ENCODE measurements at places on chromosomes 1 and 21.

- DNase-seq = no peak
Measured at GRCh38 chr1:50476800-50477199, 53.6 kb upstream of the DMRTA2 start.

- DNase-seq = peak; percentile 41
Measured at GRCh38 chr1:218339267-218339831, 5.8 kb upstream of the TGFB2 start.

DNA sequence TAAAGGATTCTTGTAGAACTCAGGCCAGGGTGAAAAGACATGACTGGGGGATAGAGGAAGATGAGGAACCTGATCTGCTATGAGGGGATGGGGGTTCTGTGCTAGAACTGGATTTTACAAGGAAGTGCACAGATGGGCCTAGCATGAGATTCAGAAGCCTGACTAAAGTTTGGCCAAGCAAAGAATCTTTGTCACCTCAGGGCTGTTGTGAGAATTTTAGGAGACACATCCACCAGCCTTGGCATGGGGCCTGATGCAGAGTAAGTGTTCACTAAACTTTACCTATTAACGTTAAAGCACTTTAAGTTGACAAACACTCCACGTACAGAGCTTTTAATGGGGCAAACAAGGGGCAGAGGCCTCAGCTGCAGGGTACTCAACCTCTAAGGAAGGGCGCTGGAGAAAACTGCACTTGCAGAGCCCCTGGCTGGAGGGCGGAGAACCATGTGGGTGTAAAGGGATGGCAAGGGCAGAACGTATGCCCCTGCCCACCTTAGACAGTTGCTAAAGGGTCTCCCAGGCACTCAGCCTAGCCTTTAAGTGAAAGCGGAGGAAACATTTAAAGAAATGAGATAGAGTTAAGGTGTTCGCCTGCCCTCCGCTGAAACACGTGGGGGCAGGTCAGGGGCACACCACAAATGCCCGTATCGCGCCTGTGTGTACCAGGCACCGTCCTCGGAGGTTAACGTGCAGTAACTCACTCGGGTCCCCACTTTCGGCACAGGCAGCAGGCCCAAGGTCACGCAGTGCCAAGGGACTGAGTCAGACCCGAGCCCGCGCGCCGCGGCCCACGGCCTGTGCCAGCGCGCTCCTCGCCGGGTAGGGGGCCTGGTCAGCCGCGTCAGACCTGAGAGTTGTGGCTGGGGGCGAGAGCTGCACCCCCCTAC, 990 bp upstream of the MRPS6 start:
- no peak for DNase-seq

GRCh38 chr1:205319081-205320018, 2.2 kb downstream of the NUAK2 start:
- peak; percentile 68 for DNase-seq

- no peak for DNase-seq
Measured at GRCh38 chr1:48558366-48558765, 86.4 kb upstream of the SPATA6 start.

GRCh38 chr1:164622068-164622845, 63.3 kb downstream of the PBX1 start:
- DNase-seq = no peak

DNA sequence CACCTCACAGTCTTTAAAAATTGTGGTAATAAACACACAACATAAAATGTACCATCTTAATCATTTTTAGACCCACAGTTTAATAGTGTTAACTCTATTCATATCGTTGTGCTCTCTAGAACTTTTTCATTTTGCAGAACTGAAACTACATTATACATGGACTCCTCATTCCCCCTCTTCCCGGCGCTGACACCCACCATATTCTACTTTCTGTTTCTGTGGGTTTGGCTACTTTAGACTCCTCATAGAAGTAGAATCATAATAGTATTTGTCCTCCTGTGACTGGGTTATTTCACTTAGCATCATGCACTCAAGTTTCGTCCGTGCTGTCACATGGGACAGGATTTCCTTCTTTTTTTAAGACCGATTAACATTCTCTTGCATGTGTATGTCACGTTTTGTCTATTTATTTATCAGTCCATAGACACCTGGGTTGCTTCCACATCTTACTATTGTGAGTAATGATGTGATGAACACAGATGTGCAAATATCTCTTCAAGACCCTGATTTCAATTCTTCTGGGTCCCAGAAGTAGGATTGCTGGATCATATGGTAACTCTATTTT, 62.9 kb upstream of the TMPRSS2 start:
- DNase-seq = no peak

DNA sequence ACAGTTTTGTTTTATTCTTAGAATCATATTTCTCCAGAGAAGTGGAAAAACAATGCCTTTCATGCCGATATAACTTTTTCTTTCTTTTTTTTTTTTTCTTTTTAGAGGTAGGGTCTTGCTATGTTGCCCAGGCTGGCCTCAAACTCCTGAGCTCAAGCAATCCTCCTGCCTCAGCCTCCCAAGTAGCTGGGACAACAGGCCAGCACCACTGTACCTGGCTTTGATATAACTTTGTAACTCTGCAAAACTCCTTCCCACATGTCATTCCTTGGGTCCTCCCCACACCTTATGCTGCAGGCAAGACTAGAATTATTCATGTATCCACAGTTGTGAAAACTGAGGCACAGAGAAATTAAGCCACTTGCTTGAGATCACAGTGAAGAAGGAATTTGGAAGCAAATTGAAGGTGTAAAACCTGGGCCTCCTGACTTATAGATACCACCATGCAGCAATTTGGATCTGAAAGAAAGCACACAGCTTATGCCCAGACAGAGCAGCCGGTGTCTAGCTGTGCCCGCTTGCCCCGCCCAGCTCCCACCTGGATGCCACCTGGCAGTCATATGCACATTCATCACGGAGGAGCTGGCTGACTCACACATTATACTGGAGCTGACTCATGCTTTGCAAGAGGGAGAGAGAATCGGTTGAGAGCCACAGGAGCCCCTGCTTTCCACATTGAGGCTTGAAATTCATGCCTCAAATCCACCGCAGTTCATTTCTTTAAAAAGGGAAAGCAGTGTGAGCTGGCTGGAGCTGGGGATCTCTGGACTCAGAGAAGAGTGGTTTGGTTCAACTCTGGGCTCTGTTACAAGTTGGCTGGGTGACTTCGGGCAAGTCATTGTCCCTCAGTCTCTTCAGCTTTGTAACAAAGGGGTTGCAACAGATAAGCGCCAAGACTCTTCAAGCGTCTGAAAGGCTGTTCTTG, 8.3 kb upstream of the SLC2A1 start:
- peak; percentile 96 for DNase-seq

All from HCEC 1CT (cell line).